ENCODE measurements at places on chromosomes 1 and 21.
A peak's percentile ranks its signal among the peaks of the same experiment; 100 is the strongest.

DNA sequence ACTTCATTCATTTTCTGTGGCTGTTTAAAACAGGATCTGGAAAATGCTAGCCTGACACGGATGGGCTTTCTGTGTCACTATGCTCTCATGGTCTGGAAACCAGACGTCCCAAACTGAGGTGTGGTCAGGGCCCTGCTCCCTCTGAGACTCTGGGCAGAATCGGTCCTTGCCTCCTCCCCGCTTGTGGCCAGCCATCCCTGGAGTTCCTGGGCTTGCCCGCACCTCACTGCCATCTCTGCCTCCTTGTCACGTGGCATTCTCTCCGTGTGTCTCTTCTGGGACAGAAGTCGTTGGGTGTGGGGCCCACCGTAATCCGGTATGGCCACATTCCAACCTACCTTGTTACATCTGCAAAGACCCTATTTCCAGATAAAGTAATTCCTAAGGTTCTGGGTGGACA is 10.1 kb upstream of the ACTRT2 start:
- no peak for DNase-seq

GRCh38 chr1:167328306-167328815 is 107.7 kb downstream of the POU2F1 start:
- DNase-seq: no peak

- peak; percentile 9 for DNase-seq
Observed at GRCh38 chr1:47507881-47508701, 70.2 kb downstream of the FOXD2 start.

DNA sequence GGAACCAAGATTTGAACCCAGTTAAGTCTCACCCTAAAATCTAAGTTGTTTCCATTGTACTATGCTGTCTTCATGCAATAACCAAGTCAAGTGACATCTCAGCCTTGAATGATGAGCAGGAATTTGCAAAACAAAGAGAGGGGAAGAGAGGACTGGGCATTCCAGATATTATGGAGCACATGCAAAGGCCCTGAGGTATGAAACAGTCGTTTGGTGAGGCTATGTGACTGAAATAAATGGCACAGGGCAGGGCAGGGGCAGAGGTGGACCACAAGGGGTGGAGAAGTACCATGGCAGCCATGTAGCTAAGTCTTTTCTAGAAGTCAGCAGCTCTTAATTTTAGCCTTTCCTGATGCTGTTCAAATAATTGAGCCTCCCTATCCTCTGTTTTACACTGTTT is 37.6 kb upstream of the RAP1A start:
- no peak for DNase-seq

DNA sequence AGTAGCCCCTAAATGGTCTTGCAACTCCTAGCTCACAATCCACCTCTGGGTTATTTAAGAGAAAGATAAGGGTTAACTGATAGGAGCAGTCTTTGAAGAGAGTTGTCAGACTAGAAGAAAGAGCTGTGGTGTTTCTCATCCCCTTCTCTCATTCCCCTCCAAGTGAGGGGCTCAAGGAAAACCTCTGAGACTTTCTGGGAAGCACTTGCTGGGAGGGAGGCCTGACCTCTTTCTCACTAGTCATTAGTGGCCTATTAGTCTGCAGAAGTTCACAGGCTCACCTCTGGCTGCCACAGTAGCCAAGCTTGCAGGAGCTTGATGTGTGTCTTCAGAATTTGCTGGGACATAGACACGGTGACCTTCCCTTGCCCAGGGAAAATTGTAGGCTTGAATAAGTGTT is 6.2 kb upstream of the GPR89A start:
- no peak for DNase-seq

- DNase-seq: no peak
Observed at GRCh38 chr1:176989754-176990153, 174.8 kb downstream of the ASTN1 start.
